Lung (tissue), 17 donors: ENCODE measurements at places on chromosomes 13 and 19. TPM values are rescaled to one million over a fixed set of nuclear protein-coding genes. Genes with fewer than 3 reads are reported as not detected.
A peak's percentile ranks its signal among the peaks of the same experiment; 100 is the strongest.

GRCh38 chr13:25901460-25902376, 150.1 kb downstream of the SHISA2 start:
- DNase-seq: peak; percentile 90

GRCh38 chr19:35204799-35205732, 23.5 kb downstream of the FAM187B start:
- no peak for DNase-seq

The HSPB6 gene
- 44.8 TPM for total RNA-seq

GRCh38 chr19:8150178-8150865, 930 bp upstream of the FBN3 start:
- DNase-seq: no peak
